ENCODE measurements at places on chromosomes 2 and 18. TPM values are rescaled to one million over a fixed set of nuclear protein-coding genes. Genes with fewer than 3 reads are reported as not detected.

The CLEC4F gene
- polyA plus RNA-seq = 1.6 TPM

The IRS1 gene
- 17.1 TPM for polyA plus RNA-seq

The GREB1 gene
- polyA plus RNA-seq = 1.1 TPM

The MAL gene
- polyA plus RNA-seq = 7.4 TPM

The DDX1 gene
- 62.2 TPM for polyA plus RNA-seq

The ANKRD12 gene
- 8.1 TPM for polyA plus RNA-seq

The PIEZO2 gene
- polyA plus RNA-seq = 0.91 TPM

The HOXD1 gene
- polyA plus RNA-seq = 0.83 TPM

The ADGRF3 gene
- polyA plus RNA-seq = 0.10 TPM

The SCYGR4 gene
- polyA plus RNA-seq = 0.22 TPM

The RGPD4 gene
- polyA plus RNA-seq = not detected

The CABYR gene
- polyA plus RNA-seq = 0.21 TPM

The DAPL1 gene
- polyA plus RNA-seq = not detected

The AGBL5 gene
- 7.8 TPM for polyA plus RNA-seq

The FBLN7 gene
- 1.7 TPM for polyA plus RNA-seq

The TUBA3E gene
- polyA plus RNA-seq = not detected

The PROC gene
- 0.12 TPM for polyA plus RNA-seq

The CMPK2 gene
- 2.6 TPM for polyA plus RNA-seq

The RAB6C gene
- not detected for polyA plus RNA-seq

The TTN gene
- polyA plus RNA-seq = 0.18 TPM

The HRH4 gene
- 0.02 TPM for polyA plus RNA-seq

The RIF1 gene
- polyA plus RNA-seq = 3.8 TPM

The SERPINB4 gene
- polyA plus RNA-seq = not detected

The UPP2 gene
- polyA plus RNA-seq = not detected

The RBKS gene
- 19.8 TPM for polyA plus RNA-seq

The LHCGR gene
- polyA plus RNA-seq = 0.22 TPM

The NOL4 gene
- 0.77 TPM for polyA plus RNA-seq

The KCNIP3 gene
- polyA plus RNA-seq = 14.1 TPM

Measured in adipose tissue (tissue), 3 donors.